ENCODE measurements at places on chromosomes 3 and 15.

DNA sequence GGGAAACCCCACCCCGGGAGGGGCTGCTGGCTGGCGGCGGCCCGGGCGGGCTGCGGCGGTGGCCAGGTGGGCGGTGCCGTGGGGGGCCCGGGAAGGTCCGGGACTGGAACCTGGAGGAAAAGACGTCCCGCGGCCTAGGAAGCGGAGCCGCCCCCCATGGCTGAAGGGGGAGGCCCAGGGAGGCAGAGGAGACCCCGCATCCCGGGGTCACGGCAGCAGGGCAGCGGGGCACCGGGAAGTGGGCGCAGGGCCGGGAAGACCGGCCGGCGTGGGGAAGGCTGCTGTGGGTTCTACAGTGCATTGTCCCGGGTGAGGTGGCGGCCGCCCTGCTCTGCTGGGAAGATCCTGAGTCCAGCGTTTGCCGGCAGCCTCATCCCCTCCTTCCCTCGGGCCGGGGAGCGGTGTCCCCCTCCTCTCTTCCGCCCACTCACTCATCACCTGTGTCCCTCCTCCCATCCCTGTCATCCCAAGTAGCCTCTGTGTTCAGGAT, 525 bp upstream of the FSTL1 start:
- no peak for DNase-seq

DNA sequence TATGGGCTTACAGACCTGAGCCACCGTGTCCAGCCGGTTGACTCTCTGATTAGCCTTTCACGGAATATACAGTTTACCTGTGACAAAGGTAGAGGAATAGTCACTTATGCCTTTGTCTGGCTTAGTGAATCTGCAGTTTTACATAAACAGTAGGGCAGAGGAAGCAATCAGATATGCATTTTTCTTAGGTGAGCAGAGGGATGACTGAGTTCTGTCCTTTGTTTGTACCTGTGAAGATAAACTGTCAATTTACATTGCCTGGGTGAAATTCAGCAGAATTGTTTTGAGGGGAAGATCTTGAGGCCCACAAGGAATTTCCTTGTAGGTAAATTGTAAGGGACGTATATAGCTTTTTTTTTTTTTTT, 10.8 kb downstream of the EDEM1 start:
- no peak for DNase-seq

GRCh38 chr3:21839592-21839991, 88.6 kb upstream of the ZNF385D start:
- no peak for DNase-seq

DNA sequence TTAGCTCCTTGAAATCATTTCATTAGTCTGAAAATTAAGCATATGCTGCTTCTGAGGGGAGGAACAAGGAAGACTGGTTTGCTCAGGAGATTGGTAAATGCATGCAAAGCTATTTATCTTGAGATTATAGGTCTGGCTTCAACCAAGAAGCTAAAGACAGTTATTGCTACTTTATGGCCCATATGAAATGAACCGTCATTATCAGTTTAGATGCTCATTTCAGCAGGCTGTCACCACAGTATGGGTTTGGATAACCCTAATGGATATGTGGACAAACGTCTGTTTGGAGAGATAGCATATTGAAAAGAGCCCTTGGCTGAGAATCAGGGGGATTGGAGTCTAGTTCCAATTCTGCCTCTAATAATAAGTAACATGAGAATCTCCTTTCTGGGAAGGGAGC, 922.6 kb downstream of the TUSC7 start:
- no peak for DNase-seq

- DNase-seq: no peak
Observed at GRCh38 chr3:2198776-2199279, 100.2 kb downstream of the CNTN4 start.

GRCh38 chr15:68653031-68653635, 74.3 kb downstream of the CORO2B start:
- no peak for DNase-seq

DNA sequence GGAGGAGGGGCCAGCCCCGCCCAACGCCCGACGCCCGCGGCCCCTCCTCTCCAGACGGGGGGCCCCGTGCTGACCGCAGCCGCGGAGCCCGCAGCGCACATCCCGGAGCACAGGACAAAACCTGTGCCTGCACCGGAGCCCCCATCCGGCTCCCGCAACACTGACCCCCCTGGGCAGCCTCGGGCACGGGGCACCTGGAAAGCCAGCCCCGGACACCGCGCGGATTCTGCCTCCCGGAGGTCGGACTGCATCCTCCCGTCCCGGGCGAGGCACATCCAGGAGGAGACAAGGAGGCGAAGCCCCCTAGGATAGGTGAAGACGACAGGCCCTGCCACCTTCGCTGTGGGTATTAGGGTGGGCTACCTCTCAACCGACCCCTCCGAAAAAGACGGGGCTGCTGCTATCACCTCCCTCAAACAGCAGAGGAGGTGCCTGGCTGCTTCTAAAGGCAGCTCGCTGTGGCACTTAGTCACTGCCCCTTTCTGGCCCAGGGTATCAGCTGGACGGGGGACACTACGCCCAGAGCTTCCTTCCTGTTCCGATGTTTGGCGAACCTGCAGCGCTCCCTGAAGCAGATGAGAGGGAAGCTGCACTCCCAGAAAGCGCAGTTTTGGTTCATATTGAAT, 10.6 kb downstream of the XXYLT1 start:
- peak; percentile 36 for DNase-seq

DNA sequence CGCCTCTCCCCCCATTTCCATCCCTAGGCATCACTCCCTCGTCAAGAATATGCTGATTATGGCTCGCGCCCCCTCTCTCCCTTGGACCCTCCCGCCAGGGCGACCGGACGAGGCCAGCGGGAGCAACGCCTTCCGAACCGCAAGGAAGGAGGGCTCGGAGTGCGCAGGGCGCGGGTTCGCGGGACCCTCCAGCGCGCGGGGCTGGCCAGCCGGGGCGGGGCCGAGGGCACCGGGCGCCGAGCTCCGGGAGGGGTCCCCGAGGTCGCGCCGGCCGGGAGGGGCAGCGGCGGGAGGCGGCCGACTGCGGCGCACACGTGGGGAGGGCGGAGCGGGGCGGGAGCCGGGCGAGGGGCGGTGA, 483 bp downstream of the EHD4 start:
- DNase-seq: no peak

GRCh38 chr15:87131067-87131466, 1051.4 kb downstream of the AGBL1 start:
- DNase-seq: no peak

DNA sequence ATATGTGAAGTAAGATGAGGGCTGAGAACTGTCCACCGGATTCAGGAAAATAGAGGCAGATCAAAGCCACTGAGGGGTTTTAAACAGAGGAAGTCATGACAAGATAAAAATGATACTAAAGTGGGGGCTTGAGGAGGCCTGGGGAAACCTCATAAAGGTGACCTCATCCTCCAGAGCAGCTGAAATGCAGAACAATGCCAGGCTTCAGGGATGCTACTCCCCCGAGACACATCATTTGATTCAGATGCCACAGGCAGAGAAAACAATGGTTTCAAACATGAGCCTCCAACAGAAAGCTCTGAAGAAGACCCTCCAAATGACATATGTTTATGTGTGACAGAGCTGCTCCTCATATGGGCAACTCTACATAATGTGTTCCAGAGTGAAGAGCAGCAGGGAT, 6.4 kb downstream of the CFAP20DC start:
- no peak for DNase-seq

- no peak for DNase-seq
Observed at GRCh38 chr15:93485438-93486327, 396.7 kb upstream of the RGMA start.

GRCh38 chr15:59702351-59702750, 13.2 kb upstream of the BNIP2 start:
- no peak for DNase-seq

DNA sequence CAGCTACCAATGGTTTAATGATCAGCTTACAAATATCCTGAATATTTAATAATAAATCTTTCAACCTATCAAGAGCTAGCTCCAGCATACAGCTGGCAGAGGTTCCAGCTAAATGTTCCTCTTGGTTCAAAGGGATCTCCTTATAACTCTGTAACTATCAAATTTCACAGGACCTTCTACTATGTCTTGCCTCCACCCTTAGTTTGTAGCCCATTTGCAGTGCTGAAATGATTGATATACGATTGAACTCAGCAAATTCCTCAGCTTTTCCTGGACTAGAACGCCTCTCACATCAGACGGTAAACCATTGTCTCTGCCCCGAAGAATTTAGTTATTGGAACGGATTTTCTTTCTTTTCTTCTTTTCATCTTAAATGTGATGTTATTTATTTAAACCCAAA, 41.5 kb downstream of the CD200R1L start:
- no peak for DNase-seq

- no peak for DNase-seq
Observed at GRCh38 chr15:59833366-59833765, 144.2 kb upstream of the BNIP2 start.

GRCh38 chr3:194472290-194472920, 14.4 kb downstream of the ATP13A3 start:
- peak; percentile 76 for DNase-seq

DNA sequence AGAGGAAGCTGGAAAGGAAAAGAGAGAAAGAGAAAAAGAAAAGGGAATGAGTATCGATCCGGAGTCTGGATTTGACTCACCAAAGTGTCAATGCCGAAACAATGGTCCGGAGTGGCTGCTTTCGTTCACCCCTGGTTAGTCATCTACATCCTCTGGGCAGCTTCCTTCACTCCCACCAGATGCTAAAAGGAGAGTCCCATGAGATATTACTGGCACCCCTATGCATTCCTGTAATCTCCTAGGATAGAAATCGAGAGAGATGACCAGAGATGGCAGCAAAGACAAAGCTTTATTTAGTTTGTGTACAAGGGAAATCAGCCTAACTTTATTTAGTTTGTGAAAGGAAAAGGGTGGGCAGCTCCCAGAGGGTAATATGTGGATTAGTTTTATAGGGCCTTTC, 622.2 kb downstream of the ZPLD1 start:
- DNase-seq: no peak

DNA sequence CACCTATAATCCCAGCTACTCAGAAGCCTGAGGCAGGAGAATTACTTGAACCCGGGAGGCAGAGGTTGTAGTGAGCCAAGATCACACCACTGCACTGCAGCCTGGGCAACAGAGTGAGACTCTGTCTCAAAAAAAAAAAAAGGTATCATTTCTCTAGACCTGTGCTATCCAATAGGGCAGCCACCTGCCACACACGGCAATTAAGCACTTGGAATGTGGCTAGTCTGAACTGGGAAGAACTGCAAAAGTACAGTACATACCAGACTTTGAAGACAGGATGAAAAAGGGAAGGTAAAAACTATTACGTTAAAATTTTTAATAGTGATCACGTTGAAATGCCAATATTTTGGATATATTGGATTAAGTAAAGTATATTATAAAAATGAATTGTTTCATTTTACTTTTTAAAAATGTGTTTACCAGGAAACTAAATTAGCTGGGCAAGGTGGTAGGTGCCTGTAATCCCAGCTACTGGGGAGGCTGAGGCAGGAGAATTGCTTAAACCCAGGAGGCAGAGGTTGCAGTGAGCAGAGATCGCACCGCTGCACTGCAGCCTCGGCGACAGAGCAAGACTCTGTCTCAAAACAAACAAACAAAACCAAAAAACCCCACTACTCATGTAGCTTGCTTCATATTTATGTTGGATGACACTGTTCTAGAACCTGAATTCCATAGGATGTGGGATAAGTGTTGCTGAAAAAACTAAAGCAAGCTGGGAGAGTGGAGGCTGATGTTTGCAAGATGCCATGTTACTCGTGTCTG, 2.3 kb downstream of the CYP8B1 start:
- no peak for DNase-seq

- no peak for DNase-seq
Observed at GRCh38 chr3:180329187-180329586, 272.8 kb upstream of the TTC14 start.

- DNase-seq: no peak
Observed at GRCh38 chr3:126540342-126540849, 16.4 kb downstream of the CHST13 start.

DNA sequence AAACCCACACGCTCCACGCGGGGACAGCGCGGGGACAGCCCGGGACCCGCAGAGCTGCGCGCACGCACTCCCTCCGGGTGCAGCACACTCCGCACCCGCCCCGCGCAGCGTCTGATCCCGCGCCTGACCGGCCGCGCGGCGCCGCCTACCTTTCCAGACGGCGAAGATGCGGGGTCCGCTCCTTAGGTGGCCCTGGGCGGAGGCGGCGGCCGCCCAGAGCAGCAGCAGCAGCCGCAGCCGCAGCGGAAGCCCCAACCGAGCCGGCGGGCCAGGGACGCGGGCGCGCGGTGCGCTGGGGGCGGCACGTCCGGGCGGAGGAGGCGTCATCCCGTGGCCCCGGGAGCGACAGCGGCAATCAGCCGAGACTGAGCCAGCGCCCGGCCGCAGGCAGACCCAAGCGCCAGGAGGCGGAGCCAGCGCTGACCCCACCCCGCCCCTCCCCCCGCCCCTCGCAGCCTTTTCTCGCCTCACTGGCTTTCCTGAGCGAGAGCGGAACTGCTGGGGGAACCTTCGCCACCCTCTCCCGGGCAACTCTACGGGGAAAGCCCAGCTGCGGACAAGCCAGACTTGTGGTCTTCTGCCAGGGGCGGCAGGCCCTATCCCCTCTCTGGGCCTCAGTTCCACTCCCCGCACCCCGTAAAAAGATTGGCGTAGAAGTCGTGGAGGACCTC, at the start of gene SEMA7A:
SEMA7A (minus strand) TSS at position 367 of the 671 bp plus-strand sequence; CDS start at position 327, 40 bp downstream.
- peak; percentile 84 for DNase-seq

DNA sequence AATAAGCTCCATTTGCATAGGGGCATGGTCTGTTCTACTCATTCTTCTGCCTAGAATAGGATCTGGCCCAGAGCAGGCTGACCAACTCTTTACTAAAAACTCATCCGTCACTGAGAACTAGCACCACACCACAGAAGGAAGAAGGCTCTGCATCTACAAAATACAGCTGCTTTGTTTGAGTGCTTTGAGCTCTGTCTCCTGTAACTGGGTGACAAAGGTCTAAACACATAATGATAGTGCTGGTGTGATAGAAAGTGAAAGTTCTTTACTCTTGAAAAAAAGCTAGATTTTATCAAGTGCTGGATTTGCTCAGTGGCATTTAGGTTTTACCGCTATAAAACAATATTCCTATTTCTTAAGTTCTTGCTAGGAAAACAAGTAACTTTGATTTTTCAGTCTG, 140.7 kb downstream of the FHIT start:
- no peak for DNase-seq

DNA sequence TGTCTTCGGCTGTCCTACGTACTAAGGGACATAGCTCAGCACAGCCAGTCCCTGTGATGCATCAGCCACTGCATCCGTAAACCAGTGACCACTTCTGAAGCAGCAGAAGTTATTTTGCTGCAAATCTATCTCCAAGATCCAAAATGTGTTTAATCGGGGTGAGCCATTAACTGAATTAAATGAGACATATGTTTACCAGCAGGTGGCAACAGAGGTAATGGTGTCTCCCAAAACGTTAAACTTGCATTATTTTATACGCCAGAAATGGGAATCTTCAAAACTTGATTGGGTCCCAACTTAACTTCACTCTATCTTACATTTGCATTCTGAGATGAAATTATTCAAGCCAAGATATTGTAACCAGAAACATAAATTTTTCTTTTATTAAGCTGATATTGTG, 75.3 kb upstream of the BOC start:
- no peak for DNase-seq

GRCh38 chr3:186580785-186581184, 10.3 kb downstream of the DNAJB11 start:
- DNase-seq: no peak

- no peak for DNase-seq
Observed at GRCh38 chr15:58510715-58511598, 79.2 kb downstream of the LIPC start.

GRCh38 chr15:80151576-80151975, 1.2 kb upstream of the FAH start:
- DNase-seq: no peak

Measured in CD4-positive, alpha-beta T cell treated with Interferon alpha-2 for 1 hour (primary cell).